DMS 273 treated with DMSO at 0.1 percent for 48 hours (cell line): ENCODE measurements at places on chromosomes 7 and 10.

GRCh38 chr7:12732428-12732827 lies 45.0 kb downstream of the ARL4A start:
- DNase-seq, result no peak

GRCh38 chr7:69550991-69551390 lies 47.3 kb upstream of the AUTS2 start:
- DNase-seq, result no peak

- DNase-seq, result no peak
Observed at GRCh38 chr7:4837803-4838625, 23.8 kb downstream of the PAPOLB start.

DNA sequence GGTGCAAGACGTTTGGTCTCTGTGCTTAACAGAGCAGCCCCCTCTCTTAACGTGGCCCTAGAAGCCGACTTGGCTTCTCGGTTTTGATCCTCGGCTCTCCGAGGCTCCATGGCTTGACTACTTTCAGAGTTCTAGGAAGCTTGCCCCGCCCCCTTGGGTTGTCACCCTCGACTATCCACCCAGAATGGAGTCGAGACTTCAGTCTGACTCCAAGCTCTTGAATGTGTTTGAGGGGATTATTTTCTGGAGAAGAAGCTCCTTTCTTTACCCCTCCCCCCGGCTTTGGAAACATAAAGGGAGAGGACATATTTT lies 448 bp downstream of the SEC24C start:
- DNase-seq, result no peak

GRCh38 chr7:20083781-20084180 lies 133.4 kb downstream of the MACC1 start:
- no peak for DNase-seq

GRCh38 chr10:48798481-48799254 lies 114.0 kb downstream of the WDFY4 start:
- no peak for DNase-seq

GRCh38 chr10:90136731-90137316 lies 435.4 kb downstream of the KIF20B start:
- no peak for DNase-seq

GRCh38 chr7:73702226-73702625 lies 17.2 kb downstream of the STX1A start:
- no peak for DNase-seq

- no peak for DNase-seq
Observed at GRCh38 chr10:29394321-29394932, 105.6 kb downstream of the LYZL1 start.

GRCh38 chr7:129946282-129946681 lies 6.5 kb downstream of the UBE2H start:
- no peak for DNase-seq

GRCh38 chr10:49606981-49607535 lies 3.1 kb upstream of the SLC18A3 start:
- DNase-seq, result no peak

DNA sequence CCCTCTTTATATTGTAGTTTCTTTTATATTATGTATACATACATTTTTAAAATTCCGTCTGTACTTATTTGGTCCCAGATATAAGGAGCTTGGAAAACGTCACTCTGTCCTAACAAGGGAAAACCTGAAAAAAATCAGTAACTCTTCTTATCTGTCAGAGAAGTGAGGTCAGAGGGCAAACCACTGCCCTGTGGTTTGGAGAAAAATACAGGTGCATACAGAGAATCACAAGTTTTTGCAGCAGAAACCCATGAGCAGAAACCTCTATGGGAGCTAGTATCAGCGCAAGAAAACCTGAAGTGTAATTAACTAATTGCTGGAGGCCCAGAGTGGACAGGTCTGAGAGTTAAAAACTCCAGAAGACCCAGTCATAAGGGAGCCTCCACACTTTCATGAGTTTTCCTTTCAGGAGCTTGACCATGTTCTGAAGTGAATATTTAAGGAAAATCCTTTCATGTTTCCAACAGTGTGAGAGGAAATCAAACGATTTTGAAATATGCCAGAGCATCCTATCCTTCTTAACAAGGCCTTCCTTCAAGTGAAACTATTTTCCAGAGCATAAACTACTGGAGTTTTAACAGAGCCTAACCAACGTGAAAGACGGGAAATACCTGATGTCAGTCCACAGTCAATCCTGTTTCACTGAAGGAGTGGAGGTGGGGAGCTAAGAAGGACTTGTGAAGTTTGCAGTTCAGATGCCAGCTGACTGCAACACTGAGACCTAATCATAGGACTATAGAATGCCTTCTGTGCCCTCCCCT lies 290.8 kb upstream of the BMPER start:
- DNase-seq, result no peak

- DNase-seq, result no peak
Observed at GRCh38 chr10:91433620-91434019, 23.5 kb downstream of the HECTD2 start.

DNA sequence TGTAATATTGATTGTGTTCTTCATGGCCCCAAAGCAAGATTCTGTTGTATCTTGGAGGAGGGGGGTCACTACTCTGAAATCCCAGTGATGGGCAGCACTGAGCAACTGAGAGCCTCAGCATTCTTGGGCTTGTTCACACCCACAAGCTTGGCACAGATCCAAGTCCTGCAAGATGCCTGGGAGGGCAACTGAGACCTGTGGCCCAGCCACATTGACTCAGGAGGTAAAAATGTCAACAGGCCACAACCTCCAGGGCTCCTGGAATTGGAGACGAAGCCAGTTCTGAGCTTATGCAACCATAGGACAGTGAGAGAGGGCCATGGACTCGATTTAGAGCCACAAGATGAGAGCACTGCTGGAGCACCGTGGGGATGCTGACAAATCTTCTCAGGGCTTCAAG lies 3.1 kb upstream of the DOCK1 start:
- no peak for DNase-seq

- no peak for DNase-seq
Observed at GRCh38 chr7:90788052-90788451, 191.9 kb downstream of the CDK14 start.

- no peak for DNase-seq
Observed at GRCh38 chr10:20877554-20877953, 19.6 kb downstream of the NEBL start.

DNA sequence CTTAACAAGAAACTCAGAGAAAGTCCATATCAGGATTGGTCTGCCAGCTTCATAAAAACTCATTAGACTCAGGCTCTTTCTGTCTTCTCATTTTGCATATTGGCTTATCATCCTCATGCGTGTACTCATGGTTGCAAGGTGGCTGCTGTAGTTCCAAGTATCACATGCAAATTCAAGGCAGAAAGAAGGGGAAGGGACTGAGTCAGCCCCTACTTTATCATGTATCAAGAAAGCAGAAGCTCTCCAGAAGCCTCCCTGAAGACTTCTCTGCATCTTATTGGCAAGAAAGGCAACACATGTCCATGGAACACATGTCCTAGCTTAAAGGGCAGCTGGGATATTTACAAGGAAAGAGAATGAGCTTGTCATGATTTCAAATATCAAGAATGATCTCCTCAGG lies 19.4 kb upstream of the EZH2 start:
- DNase-seq, result no peak

DNA sequence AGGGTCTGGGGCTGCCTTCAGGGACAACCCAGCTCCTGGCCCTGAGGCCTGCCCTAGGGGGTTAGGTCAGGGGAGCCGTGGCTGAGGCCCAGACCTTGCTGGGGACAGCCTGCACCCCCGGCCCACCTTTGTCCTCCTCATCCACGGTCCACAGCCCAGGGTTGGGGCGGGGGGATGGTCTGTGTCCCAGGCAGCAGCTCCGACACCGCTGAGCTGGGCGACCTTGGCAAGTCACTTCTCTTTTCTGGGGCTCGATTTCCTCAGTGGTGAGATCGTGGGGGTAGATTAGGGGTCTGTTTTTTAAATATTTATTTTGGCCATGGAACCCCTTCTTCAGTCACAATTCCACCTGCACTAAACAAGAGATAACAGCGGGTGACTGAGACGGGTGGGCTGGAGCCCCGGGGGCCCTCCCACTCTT lies 30.9 kb downstream of the DNAJB12 start:
- DNase-seq, result no peak

GRCh38 chr10:4240608-4241197 lies 455.7 kb upstream of the KLF6 start:
- DNase-seq, result no peak

DNA sequence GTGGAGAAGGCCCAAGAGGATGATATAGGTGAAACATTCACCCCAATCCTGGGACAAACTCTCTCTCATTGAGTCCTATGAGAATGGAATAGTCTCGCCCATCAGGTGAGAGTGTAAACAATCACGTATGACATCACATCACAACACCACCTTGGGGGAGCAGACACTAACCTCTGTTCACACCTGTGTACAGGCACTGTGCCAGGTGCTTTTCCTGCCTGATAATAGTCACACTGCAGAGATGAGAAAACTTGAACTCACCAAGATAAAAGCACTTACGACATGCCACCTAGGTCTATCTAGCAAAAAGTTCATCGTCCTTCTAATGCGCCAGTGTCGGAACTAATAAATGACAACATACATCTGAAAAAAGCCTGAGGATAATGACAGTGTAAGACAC lies 187.8 kb downstream of the FAM107B start:
- no peak for DNase-seq

GRCh38 chr7:159048656-159049055 lies 96.0 kb downstream of the VIPR2 start:
- DNase-seq, result no peak

DNA sequence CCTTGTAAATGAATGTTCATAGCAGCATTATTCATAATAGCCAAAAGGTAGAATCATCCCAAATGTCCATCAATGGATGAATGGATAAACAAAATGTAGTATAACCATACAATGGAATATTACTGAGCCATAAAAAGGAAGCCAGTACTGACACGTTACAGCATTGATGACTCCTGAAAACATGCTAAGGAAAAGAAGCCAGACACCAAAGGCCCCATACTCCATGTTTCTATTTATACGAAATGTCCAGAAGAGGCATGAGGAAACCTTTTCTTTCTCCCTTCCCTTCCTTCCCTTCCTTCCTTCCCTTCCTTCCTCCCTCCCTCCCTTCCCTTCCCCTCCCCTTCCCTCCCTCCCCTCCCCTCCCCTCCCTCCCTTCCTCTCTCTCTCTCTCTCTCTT lies 131.9 kb downstream of the JAZF1 start:
- DNase-seq, result no peak

- DNase-seq, result no peak
Observed at GRCh38 chr10:30481603-30482002, 47.6 kb downstream of the MAP3K8 start.

DNA sequence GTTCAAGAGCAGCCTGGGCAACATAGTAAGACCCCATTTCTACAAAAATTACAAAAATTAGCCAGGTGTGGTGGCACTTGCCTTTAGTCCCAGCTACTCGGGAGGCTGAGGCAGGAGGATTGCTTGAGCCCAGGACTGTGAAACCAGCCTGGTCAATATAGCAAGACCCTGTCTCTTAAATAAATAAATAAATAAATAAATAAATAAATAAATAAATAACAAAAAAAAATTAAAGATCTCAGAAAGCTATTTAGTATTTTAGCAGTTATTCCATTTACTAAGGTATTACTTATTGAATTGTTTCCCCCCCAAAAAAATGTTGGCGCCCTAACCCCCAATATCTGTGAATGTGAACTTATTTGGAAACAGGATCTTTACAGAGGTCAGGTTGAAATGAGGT lies 50.8 kb upstream of the CPN1 start:
- no peak for DNase-seq

- no peak for DNase-seq
Observed at GRCh38 chr10:133124357-133125211, 35.4 kb upstream of the KNDC1 start.

DNA sequence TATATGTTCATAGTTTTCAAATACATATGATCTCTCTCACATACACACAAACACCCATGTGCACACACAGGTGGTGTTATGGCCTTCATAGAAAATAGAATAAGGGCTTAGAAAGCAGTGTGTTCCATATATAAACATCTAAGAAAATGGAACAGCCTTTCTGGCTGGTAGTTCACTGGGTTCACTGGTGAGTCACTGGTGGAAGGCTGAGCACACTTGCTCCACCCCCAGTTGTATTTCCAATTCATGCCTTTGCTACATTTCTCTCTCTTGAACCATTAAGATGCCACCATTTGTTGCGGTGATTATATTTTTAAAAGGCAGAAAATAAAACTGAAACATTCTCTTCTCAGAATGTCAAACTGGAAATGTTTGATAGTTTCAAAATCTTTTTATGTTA lies 252.1 kb downstream of the GLI3 start:
- DNase-seq, result no peak

DNA sequence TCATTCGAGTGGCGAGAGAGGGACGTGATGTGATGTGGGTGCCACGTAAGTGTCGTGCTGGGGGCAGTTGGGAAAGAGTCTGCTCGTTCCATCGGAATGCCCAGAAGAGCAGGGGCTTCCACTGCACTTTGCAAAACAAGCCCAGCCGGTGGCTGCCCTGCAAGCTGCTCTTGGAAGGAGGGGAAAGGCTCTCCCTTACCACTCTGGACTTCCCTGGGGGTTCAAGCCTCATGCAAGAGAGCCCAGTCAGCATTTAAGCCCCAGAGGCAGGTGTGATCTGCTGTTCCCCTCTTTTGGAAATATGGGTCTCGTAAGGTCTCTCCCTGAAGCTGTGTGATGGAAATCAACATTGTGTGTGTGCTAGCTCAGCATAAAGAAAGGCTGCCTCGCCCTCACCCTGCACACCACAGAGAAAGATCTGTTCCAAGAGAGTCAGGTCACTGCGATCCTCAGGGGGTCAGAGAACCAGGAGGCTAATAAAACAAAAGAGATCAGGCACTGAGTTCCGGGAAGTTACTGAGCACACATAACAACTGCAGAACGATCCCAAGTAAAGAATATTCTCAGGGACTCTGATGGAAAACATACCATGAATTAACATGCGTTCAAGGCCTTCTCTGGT lies 212.5 kb downstream of the ADAM12 start:
- no peak for DNase-seq

- DNase-seq, result peak; percentile 9
Observed at GRCh38 chr10:110209926-110210673, 2.7 kb downstream of the MXI1 start.

DNA sequence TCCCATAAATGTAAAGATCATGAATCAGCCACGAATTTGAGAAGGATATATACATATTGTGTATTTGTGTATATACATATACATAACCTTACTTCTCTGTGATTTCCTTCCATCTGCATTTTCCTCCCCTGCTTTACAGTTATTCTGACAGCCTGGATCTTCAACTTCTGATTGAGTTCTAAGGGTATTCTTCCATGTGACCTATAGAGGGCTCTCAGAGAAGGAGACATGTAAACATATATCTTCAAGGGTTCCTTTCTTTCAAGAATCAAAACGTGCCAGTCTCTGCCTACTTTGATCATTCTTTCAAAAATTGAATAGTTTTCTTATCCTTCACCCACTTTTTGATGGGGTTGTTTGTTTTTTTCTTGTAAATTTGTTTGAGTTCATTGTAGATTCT lies 453.7 kb upstream of the POT1 start:
- no peak for DNase-seq

DNA sequence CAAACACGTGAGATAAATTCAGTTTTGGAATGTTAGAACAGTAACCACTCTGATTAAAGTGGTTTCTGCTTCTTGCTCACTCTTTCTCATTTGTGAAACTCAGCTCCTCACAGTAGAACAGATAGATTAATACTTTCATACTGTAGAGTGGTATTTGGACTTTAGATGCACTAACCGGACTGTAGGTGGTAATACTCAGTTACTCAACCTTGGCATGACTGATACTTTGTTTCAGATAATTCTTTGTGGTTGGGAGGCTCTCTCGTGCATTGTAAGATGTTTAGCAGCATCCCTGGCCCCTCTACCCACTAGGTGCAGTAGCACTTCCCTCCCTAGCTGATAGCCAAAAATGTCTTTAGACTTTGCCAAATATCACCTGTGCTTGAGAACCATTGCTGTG lies 37.6 kb downstream of the MCU start:
- DNase-seq, result no peak
